ENCODE measurements at places on chromosomes 1 and 21. TPM values are rescaled to one million over a fixed set of nuclear protein-coding genes. Genes with fewer than 3 reads are reported as not detected.

DNA sequence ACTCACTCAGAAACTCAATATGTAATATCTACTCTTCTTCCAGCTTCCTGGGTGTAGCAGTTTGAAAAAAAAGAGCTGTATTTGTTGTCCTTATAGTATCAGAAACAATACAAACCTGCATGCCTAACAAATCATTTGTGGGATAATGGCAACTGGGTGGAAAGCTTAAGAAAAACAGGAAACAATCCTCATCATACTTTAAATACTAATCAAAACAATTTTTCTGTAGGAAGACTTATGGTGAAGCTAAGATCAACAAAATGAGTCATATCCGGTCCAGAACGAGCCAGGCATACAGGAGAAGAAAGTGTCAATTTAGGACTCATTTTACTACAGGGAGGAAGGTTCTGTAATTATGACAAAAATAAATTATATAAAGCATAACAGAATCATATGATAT is 181.8 kb upstream of the ADGRL4 start:
- H3K4me1 ChIP-seq: no peaks in the 10 kb centered on the region
- H3K27me3 ChIP-seq: no peaks in the 10 kb centered on the region
- H3K4me3 ChIP-seq: no peak overlapping the region
- no peak for DNase-seq
- no peaks in the 10 kb centered on the region for H3K36me3 ChIP-seq
- H3K27ac ChIP-seq: no peak overlapping the region

SPRR4 gene
- total RNA-seq: not detected

ASCL5 gene
- not detected for total RNA-seq

GBP6 gene
- not detected for total RNA-seq

GRCh38 chr1:42152119-42152518 is 1.1 kb upstream of the GUCA2B start:
- no peak for DNase-seq
- H3K36me3 ChIP-seq: no peaks in the 10 kb centered on the region
- H3K4me1 ChIP-seq: no peaks in the 10 kb centered on the region
- H3K27me3 ChIP-seq: no peaks in the 10 kb centered on the region
- no peak overlapping the region for H3K27ac ChIP-seq

CSMD2 gene
- not detected for total RNA-seq

Data from uterus (tissue), 4 donors.